ENCODE measurements at places on chromosomes 2 and 18.

DNA sequence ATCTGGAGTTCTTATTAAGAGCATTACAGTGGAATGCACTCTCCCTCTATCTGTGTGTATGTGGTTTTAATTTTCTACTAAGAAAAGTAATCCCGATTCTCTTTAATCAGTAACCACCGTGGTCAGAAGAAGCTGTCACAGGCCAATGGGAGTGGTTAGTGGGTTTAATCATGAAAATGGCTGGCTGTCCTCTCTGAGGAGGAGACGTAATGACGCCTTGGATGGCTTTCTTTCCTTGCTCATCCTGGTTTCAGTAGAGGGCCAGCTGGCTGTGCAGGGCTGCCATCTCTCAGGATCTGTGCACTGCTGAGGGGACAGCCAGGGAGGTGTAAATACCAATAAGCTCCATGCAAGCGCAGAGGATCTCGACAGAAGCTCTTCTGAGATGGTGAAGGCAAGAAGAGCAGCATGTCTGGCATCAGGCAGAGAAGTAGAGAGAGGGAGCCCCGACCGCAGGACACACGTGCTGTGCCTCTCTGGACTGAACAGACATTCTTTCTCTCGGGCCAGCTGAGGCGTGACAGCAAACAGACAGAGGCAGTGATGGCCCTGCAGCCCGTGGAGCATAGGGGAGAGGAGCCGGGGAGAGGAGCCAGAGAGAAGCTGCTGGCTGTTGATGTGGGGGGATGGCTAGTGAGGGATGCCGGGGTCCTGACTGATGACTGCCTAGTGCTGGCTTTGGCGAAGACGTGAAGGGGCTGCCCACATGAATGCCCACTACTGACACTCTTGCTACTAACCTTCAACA, 65.1 kb upstream of the DAPL1 start:
- no peak for DNase-seq

DNA sequence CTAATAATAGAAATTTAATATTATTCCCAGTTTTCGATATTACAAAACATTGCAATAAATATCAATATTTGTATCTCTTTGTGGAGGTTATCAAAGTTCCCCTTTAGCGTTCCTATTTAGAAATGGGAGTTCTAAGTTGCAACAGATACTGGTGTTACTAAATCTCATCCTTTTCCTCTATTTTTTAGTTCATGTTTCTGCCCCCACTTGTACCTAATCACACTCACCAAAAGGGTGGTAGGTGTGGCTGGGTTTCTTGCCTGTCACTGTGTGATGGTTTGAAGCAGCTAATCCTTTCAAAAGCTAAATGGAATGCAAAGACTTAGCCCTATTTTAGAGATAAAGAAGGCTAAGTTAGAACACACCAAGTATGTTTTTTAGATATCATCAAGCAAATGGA, 997.9 kb downstream of the TSN start:
- no peak for DNase-seq

- no peak for DNase-seq
Measured at GRCh38 chr2:207434306-207434705, 95.5 kb upstream of the CREB1 start.

DNA sequence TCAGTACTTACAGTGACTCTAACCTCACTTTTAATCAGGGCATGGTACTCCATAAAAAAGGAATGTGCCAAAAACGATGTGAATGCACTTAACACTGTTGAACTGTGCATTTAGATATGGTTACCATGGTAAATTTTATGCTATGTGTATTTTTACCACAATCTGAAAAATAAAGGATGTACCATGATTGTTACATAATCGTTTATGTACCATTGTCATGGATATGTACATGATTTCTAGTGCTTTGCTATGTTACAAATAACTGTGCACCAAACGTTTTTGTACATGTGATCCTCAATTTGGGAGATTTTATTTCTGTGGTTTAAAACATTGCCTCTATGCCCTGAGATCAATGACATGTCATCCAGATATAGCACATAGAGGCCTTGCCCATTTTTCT, 21.8 kb downstream of the ZNF532 start:
- no peak for DNase-seq

DNA sequence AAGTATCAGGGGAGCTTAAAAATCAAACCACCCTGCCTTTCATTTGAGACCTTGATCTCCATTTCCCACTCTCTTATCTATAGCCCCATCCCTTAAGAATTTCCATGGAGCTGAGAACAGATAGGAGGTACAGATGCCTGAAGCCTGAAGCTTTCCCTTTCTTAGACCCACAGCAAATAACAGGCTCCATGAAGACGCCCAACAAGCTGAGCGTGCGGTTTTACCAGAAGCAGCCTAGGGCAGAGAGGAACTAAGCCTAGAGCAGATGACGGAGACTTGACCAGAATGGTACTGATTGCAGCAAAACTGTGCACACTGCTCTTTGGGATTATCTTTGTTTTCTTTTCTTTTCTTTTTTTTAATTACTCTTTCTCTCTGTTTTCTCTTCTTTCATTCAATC, 1.7 kb upstream of the ERBB4 start:
- DNase-seq = no peak

- no peak for DNase-seq
Measured at GRCh38 chr2:43060390-43061016, 165.9 kb downstream of the ZFP36L2 start.

- no peak for DNase-seq
Measured at GRCh38 chr2:219086196-219086595, 25.5 kb upstream of the IHH start.

- DNase-seq = no peak
Measured at GRCh38 chr2:180473456-180473855, 466.4 kb upstream of the CWC22 start.

- DNase-seq = peak; percentile 87
Measured at GRCh38 chr2:213251618-213252017, 32.6 kb upstream of the SPAG16 start.

- no peak for DNase-seq
Measured at GRCh38 chr2:239189711-239190131, 211.1 kb downstream of the HDAC4 start.

GRCh38 chr2:221605751-221606240, 33.7 kb upstream of the EPHA4 start:
- no peak for DNase-seq

DNA sequence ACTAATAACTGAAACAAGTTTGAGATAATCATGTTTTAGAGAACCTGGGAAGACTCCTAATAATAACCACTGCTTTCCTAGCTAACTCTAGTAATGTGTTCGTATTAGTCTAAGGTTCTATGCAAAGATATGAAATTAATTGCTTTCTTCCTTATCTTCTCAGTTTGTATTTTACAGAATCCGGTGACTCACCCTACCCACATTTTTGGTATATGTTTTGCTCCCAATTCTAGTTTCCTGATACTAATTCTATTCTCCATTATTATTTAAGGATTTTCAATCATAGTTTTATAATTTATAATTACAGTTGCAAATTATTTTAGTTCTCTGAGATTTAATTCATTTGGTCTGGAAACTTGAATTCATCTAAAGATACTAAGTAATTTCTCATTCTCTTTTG, 394.6 kb upstream of the SETBP1 start:
- no peak for DNase-seq

- no peak for DNase-seq
Measured at GRCh38 chr18:54023471-54023870, 201.0 kb downstream of the MBD2 start.

GRCh38 chr2:82795446-82795845, 1663.6 kb downstream of the SUCLG1 start:
- DNase-seq = no peak

- DNase-seq = no peak
Measured at GRCh38 chr2:56121995-56122394, 61.8 kb upstream of the CCDC85A start.

- DNase-seq = no peak
Measured at GRCh38 chr2:115529627-115530026, 1087.2 kb downstream of the DPP10 start.

DNA sequence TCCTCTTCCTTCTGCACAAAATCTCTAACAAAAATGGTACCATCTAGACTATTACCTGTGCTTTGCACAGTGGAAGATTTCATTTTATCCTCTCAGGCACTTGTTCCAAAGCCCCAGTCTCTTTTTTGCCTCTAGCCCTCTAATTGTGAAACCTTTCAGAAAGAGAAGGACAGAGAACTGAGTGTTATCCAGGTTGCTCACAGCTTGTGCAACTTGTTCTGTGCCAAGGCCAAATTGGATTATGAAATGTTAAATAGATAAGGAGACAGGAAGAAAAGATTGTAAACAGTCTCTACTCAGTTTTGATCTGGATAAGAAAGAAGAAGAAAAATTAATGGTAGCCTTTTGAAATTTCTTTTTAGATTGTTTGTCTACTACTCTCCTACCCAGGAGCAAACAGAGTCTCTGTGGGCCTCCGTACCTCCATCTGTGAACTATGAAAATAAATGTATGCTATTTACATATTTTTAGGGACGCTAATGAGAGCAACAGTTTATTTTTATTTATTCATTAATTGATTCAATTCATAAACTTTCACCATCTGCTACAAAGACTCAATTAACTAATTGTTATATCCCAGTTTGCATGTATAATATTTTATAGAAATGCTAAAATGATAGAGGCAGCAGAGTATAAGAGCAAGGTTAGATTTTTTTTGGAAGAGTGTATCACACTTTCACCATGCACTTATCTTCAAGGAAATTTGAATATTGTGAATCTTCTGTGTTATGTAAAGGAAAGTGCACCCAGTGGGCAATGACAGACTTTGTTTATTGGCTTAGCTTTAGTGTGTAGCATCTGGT, 339.0 kb upstream of the ETAA1 start:
- DNase-seq = peak; percentile 60

GRCh38 chr2:152743002-152743401, 24.6 kb downstream of the ARL6IP6 start:
- no peak for DNase-seq

DNA sequence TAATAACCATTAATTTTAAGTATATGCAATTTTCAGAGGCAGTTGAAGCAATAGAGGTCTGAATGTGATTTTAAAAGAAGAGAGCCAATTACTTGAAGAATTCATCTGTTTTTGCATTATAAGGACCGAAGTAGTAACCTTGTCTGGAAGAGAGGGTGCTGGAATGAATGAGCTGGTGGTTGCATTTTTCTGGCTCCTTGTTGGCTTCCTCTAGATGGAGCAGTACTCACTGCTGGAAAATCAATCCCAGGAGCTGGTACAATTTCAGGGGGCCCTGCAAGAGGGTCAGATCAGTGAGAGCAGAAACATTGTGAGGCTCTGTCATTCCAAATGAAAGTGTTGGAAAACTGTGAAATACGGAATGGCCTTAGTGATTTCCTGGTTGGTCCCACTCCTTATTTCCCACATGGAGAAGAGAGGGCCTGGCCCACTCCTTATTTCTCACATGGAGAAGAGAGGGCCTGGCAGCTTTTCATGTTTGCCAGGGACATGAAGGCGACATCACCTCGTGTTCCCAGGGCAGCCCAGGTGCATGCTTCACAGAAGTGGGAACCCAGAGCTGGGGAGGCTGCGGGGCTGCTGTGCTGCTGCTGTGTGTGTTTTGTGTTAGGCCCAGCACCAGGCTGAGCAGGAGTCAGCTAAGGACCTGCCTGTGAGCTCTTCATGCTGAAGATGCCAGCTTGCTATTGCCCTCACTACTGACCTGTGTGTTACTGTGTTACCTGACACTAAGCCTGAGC, 197.4 kb downstream of the SNTG2 start:
- DNase-seq = no peak

- DNase-seq = no peak
Measured at GRCh38 chr2:109339519-109339966, 210.5 kb downstream of the SH3RF3 start.

GRCh38 chr2:46876741-46877384, 38.7 kb downstream of the MCFD2 start:
- peak; percentile 69 for DNase-seq

GRCh38 chr2:130890941-130891669, 54.4 kb downstream of the ARHGEF4 start:
- no peak for DNase-seq

DNA sequence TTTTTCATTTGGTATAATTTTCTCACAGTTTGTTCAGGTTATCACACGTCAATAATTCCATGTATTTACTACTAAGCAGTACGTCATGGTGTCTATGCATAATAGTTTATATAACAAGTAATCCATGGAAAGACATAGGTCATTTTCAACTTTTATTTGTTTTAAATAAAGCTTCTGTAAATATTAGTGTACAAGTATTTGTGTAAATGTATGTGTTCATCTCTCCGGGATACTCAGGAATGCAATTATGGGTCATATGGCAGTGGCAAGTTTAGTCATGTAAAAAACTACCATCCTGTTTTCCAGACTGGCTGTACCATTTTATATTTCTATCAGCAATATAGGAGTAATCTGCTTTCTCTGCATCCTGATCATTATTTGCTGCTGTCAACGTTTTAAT, 231.1 kb upstream of the ZNF804A start:
- no peak for DNase-seq

DNA sequence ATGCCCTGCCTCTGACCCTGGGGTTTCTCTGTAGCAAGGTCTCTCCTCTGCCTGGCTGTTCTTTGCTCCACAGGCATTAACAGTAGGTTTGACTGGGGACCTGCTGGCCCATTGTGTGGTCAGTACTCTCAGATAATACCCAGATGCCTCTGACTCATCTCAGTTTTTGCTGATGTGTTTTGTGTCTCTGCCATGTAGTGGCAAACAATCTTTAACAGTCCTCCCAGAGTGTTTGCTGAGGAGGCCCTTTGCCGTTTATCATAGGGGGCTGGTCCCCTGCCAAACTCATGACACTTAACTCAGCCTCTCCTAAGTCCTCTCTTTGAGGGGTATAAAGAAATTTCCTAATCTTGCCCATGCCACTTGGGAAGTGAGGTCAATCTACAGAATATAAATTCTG, 793.7 kb upstream of the FANCL start:
- no peak for DNase-seq

GRCh38 chr2:65326276-65326675, 98.6 kb downstream of the ACTR2 start:
- no peak for DNase-seq

DNA sequence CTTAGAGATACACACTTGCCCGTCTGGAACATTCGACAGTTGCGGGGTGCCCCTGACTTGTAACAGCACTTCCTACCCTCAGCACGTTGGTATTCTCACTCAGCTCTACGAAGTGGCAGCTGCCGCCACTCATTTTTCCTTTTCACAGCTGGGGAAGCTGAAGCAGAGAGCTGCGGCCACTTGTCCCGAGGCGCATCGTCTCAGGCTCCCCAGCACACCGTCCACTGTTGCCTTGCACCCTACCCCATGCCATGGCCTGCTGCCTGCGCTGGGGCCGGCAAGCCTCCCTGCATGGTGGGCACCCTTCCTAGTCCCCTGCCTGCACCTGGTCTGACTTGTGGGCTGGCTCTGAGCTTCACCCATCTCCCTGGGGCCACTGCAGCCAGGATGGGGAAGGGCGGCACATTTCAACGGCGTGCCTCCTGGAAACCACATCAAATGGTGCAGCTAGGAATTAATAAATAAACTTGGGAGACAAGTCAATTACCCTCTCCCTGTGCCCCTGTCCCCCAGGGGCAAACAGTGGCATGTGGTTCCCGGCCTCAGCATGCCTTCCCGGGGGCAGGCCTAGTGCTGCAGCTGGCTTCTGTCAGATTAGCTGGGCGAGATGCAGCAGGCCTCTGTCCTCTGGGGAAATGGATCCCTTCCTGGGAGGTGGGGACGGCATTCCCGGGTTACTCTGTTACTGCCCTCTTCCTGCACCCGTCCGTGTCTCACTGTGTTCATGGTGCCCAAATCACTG, 64.7 kb upstream of the HAAO start:
- no peak for DNase-seq

All from A673 (cell line).